Aorta (tissue), 5 donors: ENCODE measurements at places on chromosomes 7 and 10. TPM values are rescaled to one million over a fixed set of nuclear protein-coding genes. Genes with fewer than 3 reads are reported as not detected.
A peak's percentile ranks its signal among the peaks of the same experiment; 100 is the strongest.

FAM25A gene
- polyA plus RNA-seq: not detected

CFAP70 gene
- 2.8 TPM for polyA plus RNA-seq

DYDC2 gene
- polyA plus RNA-seq: not detected

OGDHL gene
- 0.13 TPM for polyA plus RNA-seq

NODAL gene
- 0.13 TPM for polyA plus RNA-seq

AZGP1 gene
- polyA plus RNA-seq: 3.5 TPM

CCDC3 gene
- polyA plus RNA-seq: 50.0 TPM

CBLL1 gene
- 13.8 TPM for polyA plus RNA-seq

EN2 gene
- polyA plus RNA-seq: not detected

- H3K27ac ChIP-seq: no peak overlapping the region
- H3K4me3 ChIP-seq: no peak overlapping the region
- peaks cover under 1% of the 10 kb centered on the region for H3K4me1 ChIP-seq
Observed at GRCh38 chr10:76878514-76878913, 759.1 kb downstream of the KCNMA1 start.

DNA sequence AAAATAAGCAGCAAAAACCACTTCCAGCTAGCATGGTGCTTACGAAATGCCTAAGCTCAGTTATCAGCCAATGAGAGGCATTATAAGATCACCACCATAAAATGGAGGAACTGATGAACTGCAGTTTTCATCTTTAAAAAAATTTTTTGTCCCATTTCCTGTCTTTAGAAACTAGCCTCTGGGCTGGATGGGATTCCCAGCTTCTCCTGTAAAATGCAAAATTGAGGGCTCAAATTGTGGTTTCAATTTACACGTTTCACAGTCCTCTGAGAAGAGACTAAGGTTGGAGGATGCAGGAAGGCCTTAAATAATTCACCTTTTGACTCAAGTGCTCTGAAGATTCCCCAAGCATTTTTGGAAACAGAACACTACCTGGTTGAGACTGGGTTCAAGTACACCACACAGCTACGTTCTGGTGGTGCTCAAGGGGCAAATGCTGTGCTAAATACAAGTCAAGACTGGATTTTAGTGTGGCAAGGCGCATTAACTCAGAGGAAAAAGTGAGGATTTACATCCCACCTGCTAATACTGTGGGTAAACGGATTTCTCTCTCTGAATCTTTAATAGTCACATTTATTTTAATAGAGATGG lies 951 bp downstream of the ZNF25 start:
- DNase-seq: no peak
- H3K4me3 ChIP-seq: peak overlapping the region; percentile 80
- H3K4me1 ChIP-seq: no peaks in the 10 kb centered on the region
- no peaks in the 10 kb centered on the region for H3K27me3 ChIP-seq
- H3K36me3 ChIP-seq: no peaks in the 10 kb centered on the region
- peak overlapping the region; percentile 69 for H3K27ac ChIP-seq

- no peak overlapping the region for H3K4me3 ChIP-seq
- no peak overlapping the region for H3K27ac ChIP-seq
- no peaks in the 10 kb centered on the region for H3K4me1 ChIP-seq
- no peak for DNase-seq
- no peaks in the 10 kb centered on the region for H3K36me3 ChIP-seq
Observed at GRCh38 chr7:67470256-67470751, 473.7 kb downstream of the TYW1 start.

GRCh38 chr10:85524001-85524666 lies 842.5 kb downstream of the GRID1 start:
- H3K36me3 ChIP-seq: no peaks in the 10 kb centered on the region
- H3K4me1 ChIP-seq: no peaks in the 10 kb centered on the region
- no peak for DNase-seq
- H3K4me3 ChIP-seq: no peak overlapping the region

GRCh38 chr10:14163377-14164086 lies 167.2 kb downstream of the FRMD4A start:
- no peak for DNase-seq
- no peaks in the 10 kb centered on the region for H3K27me3 ChIP-seq
- H3K36me3 ChIP-seq: no peaks in the 10 kb centered on the region

DNA sequence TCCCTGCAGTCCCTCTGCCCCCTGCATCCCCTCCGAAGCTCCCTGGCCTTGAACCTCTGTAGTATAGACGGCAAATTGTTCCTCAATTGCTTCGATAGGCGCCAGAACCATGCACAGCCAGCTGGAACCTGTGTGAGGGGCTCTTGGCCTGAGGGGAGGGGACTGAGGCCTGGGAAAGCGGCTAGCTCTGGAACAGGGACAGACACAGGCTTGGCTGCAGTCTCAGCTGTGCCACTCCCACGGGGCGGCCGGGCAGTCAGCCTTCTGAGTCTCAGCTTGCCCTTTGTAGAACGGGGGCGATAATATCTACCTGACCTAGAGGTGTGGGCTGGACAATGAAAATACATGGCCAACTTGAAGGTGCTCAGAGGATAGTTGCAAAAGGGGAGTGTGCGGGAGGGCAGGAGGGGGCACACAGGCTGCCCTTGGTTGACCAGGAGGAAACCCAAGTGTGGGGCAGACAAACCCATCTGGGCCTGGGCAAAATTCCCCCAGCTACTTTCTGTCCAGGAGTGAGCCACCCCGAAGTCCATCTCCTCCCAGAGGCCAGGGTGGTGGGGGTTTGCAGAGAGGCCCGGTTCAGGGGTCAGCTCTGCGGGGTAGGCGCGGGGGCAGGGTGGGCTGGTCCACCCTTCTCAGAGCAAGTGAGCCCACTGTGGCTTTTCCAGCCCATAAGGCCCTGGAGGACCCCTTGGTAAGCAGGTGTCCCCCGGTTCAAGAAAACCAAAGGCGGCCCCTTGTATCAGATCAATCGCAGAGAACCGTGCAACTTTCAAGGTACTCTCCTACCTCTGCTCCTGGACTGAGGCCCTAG lies 4.6 kb downstream of the CRYGN start:
- no peaks in the 10 kb centered on the region for H3K36me3 ChIP-seq
- H3K27me3 ChIP-seq: no peaks in the 10 kb centered on the region
- H3K4me3 ChIP-seq: no peak overlapping the region
- H3K4me1 ChIP-seq: no peaks in the 10 kb centered on the region

DNA sequence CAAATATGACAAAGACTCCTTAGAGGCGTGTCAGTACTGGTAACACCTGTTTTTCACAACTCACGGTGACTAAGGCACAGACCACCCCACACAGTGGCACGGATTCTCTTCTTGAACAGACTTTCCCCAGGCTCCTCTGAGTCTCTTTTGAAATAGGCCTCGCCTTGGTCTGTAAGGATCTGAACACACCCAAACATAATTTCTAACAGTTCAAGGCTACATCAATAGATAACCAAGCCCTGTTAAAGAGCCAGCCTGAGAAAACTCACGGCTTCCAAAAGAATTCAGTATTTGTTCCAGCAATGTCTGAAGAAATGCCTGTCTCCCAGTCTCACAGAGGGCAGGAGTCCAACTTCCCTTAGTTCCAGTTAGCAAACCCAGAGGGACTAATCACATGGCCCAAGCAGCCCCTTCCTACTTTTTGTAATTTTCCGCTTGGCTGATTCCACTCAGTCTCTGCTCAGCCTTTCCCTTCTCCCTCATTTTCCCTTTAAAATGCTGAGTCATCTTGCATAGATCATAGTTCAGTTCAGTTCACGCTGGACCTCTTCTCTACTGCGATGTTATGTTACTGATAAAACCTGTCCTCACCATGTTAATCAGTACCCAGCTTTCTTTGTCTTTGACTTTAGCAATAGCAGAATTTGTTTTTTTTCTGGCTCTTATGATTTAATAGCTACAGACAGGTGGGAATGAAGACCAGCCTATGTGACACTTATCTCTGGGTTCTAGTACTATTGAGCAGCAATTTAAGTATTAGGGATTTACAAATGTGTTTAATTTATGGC lies 22.6 kb upstream of the AKR1C3 start:
- H3K27ac ChIP-seq: peak overlapping the region; percentile 21
- H3K4me1 ChIP-seq: peaks cover 10% of the 10 kb centered on the region
- no peaks in the 10 kb centered on the region for H3K36me3 ChIP-seq
- H3K4me3 ChIP-seq: no peak overlapping the region
- H3K27me3 ChIP-seq: no peaks in the 10 kb centered on the region

GRCh38 chr10:18486438-18486837 lies 164.9 kb downstream of the NSUN6 start:
- no peaks in the 10 kb centered on the region for H3K27me3 ChIP-seq
- H3K4me3 ChIP-seq: no peak overlapping the region
- no peak overlapping the region for H3K27ac ChIP-seq
- no peak for DNase-seq

- peaks cover 3% of the 10 kb centered on the region for H3K4me1 ChIP-seq
- no peak for DNase-seq
- no peak overlapping the region for H3K27ac ChIP-seq
- no peaks in the 10 kb centered on the region for H3K27me3 ChIP-seq
Observed at GRCh38 chr7:26700893-26701292, 163.5 kb downstream of the SKAP2 start.

- no peaks in the 10 kb centered on the region for H3K36me3 ChIP-seq
- H3K4me1 ChIP-seq: no peaks in the 10 kb centered on the region
- no peak overlapping the region for H3K27ac ChIP-seq
- no peaks in the 10 kb centered on the region for H3K27me3 ChIP-seq
Observed at GRCh38 chr7:64916-65341, 127.4 kb upstream of the FAM20C start.

- H3K27ac ChIP-seq: no peak overlapping the region
- DNase-seq: no peak
- no peaks in the 10 kb centered on the region for H3K4me1 ChIP-seq
Observed at GRCh38 chr10:90916392-90917237, 4.3 kb downstream of the ANKRD1 start.

GRCh38 chr7:25520516-25520915 lies 292.2 kb upstream of the NPVF start:
- no peak for DNase-seq
- no peak overlapping the region for H3K27ac ChIP-seq
- no peaks in the 10 kb centered on the region for H3K36me3 ChIP-seq
- H3K4me3 ChIP-seq: no peak overlapping the region
- no peaks in the 10 kb centered on the region for H3K4me1 ChIP-seq
- no peaks in the 10 kb centered on the region for H3K27me3 ChIP-seq

GRCh38 chr10:113524539-113525490 lies 28.0 kb upstream of the HABP2 start:
- DNase-seq: no peak
- H3K36me3 ChIP-seq: no peaks in the 10 kb centered on the region
- peaks cover 5% of the 10 kb centered on the region for H3K4me1 ChIP-seq
- H3K27me3 ChIP-seq: no peaks in the 10 kb centered on the region
- no peak overlapping the region for H3K4me3 ChIP-seq
- H3K27ac ChIP-seq: no peak overlapping the region

- no peaks in the 10 kb centered on the region for H3K27me3 ChIP-seq
- H3K27ac ChIP-seq: no peak overlapping the region
- no peak for DNase-seq
- H3K4me1 ChIP-seq: no peaks in the 10 kb centered on the region
- H3K36me3 ChIP-seq: no peaks in the 10 kb centered on the region
Observed at GRCh38 chr7:157947504-157947903, 610.7 kb downstream of the DNAJB6 start.

DNA sequence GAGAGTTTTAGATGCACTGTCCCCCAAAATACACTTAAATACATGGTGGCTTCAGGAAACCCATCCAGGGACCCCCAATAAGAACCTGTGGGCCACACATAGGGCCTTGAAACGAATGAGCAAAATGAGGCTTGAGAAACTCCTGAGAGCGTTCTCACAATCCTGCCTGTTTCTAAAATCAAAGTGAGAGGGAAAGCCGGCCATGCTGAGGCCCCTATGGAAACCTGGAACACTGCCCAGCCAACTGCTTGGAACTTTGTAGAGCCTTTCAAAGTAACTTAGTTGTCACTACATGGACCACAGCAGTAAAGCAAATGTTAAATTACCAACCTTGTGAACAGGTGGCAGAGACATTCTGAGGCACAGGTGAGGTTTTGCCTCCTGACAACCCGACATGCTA lies 13.4 kb downstream of the SGMS1 start:
- no peaks in the 10 kb centered on the region for H3K36me3 ChIP-seq
- no peak overlapping the region for H3K27ac ChIP-seq
- DNase-seq: no peak
- H3K27me3 ChIP-seq: no peaks in the 10 kb centered on the region

GRCh38 chr7:34260279-34260678 lies 354.9 kb downstream of the BMPER start:
- DNase-seq: no peak
- H3K4me1 ChIP-seq: no peaks in the 10 kb centered on the region
- H3K36me3 ChIP-seq: no peaks in the 10 kb centered on the region
- H3K27ac ChIP-seq: no peak overlapping the region

DNA sequence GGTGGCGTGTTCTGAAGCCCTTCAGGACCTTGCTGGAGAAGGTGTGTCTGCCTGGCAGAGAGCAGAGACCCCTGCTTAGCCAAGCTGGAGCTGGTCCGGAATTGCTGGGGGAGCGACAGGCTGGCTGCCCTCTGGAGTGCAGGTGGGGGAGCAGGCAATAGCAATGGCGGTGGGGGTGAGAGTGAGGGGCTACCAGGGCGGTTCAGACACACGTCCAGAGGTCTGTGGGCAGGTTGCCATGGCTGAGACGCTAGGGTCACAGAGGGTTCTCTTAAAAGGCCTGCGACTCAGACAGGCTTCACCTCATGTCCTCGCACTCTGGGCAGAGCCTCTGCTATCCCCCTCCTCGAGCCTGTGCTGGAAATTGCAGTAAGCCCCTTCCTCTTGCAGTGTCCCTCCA lies 329.0 kb upstream of the C7orf33 start:
- no peaks in the 10 kb centered on the region for H3K36me3 ChIP-seq
- no peak for DNase-seq
- no peak overlapping the region for H3K27ac ChIP-seq
- H3K27me3 ChIP-seq: no peaks in the 10 kb centered on the region
- H3K4me1 ChIP-seq: no peaks in the 10 kb centered on the region

GRCh38 chr10:27884185-27884641 lies 114.7 kb downstream of the ODAD2 start:
- no peaks in the 10 kb centered on the region for H3K27me3 ChIP-seq
- DNase-seq: no peak
- no peak overlapping the region for H3K4me3 ChIP-seq
- no peak overlapping the region for H3K27ac ChIP-seq
- no peaks in the 10 kb centered on the region for H3K36me3 ChIP-seq

DNA sequence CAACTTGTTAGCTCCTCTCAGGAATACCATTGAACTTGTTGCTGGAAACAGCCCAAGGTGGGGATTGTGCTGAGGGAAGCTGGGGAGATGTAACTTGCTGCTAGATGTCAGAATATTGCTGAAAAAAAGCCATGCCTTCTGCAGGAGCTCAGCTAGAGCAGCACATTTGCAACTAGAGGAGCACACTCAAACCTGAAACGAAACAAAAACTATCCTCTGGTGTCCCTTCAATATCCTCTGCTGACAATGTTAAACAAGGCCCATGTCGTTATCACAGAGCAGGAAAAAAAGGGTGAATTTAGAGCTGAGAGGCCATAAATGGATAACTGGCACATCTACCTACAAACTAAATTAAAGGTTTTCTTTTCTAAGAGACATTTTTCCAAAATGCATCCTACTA lies 53.7 kb upstream of the MACC1 start:
- no peak overlapping the region for H3K4me3 ChIP-seq
- no peaks in the 10 kb centered on the region for H3K36me3 ChIP-seq
- no peaks in the 10 kb centered on the region for H3K4me1 ChIP-seq
- no peak overlapping the region for H3K27ac ChIP-seq
- DNase-seq: no peak
